Amygdala (tissue), 56 donors: ENCODE measurements at places on chromosomes 5 and 9.

- no peak for DNase-seq
Measured at GRCh38 chr5:177189416-177189815, 55.8 kb downstream of the NSD1 start.

GRCh38 chr5:8813180-8813579 is 732.7 kb downstream of the SEMA5A start:
- DNase-seq: no peak

DNA sequence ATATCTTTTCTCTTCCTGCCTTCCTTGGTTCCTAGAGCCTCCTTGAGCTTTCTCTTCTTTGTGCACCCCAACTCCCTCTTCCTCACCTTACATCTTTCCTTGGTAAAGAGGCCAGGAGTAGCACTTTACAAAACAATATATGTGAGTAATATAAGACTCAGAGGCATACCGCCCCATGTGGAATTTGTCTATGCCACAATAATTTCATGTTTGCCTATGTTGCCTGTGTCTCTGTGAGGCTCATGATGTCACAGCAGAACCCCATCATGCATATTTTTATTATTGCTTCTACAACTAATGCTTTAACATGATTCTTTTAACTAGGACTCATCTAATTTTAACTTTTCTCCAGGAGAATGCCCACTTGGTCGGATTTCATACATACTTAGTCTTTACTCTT is 15.0 kb upstream of the LVRN start:
- no peak for DNase-seq

DNA sequence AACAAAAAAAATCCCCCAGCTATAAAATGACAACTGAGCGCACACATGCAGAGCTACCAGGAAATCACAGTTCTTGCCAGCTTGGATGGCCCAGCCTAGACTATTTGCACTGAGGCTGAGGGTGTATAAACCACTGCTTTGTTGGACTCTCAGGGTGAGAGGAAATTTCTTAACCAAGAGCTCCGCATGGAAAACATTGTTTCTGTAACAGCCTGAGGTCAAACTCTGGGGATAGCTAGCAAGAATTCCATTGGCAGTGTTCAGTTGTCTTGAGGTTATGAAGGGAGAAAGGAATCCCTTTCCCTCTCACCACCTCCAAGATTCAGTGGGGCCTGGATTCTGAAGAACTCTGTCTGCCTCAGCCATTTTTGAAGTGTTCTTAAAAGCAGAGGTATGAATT is 360.0 kb downstream of the OSTF1 start:
- DNase-seq: no peak

DNA sequence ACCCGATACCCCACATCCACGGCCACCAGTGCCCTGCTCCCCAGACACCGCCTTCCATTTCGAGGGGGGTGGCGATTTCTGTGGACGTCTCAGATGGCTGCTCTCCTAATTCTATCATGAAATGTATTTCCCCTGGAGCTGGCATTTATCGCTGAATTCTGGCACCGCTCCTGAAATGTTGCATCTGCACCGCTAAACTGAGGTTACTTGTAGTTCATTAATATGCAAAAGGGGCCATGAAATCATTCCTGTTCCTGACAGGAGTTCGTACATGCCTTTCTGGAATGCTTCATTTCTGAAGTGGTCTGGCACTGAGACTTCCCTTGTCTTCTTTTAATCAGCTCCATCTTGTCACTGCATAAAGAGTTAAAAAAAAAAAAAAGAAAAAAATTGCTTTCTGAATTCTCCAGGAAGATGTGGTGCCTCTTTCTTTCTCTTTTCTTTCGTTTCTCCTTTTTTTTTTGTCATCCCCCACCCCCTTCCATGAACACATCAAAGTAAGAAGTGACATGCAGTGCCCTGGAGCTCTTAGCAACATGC is 97.7 kb upstream of the SMARCA2 start:
- no peak for DNase-seq

- DNase-seq: no peak
Measured at GRCh38 chr5:127571314-127572131, 54.1 kb downstream of the PRRC1 start.

DNA sequence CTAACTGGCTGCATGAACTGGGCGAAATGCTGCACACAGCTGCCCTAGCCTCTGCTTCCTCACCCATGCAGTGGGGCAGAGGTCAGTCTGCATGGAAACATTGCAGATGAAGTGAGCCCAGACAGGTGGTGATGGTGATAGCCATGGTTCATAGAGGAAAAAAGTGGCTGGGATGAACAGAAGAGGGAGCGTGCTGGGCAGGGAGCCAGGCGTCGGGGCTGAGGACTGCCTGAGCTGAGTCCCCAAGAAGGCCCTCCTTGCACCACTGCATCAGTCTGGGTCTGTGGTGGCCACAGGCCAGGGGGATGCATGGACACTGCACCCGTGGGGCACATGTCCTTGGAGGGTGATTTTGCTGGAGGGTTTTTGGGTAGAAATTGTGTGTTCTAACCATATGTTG is 80.5 kb downstream of the AMBP start:
- no peak for DNase-seq

- no peak for DNase-seq
Measured at GRCh38 chr9:104984121-104984520, 56.2 kb upstream of the ABCA1 start.

DNA sequence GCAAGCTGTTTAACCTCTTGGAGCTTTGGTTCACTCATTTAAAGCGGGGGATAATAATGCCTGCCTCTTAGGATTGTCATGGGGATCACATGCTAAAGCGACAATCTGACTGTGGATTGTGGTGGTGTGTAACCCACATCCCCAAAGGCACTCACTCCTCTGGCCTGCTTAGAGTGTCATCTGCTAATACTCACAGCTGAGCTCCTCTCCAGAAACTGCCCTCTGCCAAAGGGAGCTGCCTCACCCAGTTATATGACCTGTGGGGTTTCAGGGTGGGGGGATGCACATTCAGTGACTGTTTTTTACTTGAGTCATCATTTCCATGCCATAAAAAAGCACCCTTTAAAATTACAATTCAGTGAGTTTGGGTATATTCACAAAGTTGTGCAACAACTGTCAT is 110.0 kb upstream of the SPOCK1 start:
- no peak for DNase-seq
